RPMI8226 (cell line): ENCODE measurements at places on chromosomes 16 and 17.

GRCh38 chr16:87129771-87130170, 187.4 kb downstream of the C16orf95 start:
- no peak for DNase-seq

DNA sequence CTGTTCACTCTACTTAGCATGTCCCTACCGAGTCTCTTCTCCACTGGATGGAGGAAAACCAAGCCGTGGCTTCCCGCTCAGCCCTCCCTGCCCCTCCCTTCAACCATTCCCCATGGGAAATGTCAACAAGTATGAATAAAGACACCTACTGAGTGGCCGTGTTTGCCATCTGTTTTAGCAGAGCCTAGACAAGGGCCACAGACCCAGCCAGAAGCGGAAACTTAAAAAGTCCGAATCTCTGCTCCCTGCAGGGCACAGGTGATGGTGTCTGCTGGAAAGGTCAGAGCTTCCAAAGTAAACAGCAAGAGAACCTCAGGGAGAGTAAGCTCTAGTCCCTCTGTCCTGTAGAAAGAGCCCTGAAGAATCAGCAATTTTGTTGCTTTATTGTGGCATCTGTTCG, 2.8 kb upstream of the LPCAT2 start:
- DNase-seq: no peak

GRCh38 chr17:45310380-45311324, 6.2 kb downstream of the MAP3K14 start:
- DNase-seq: peak; percentile 69

- no peak for DNase-seq
These were observed 5.5 kb downstream of the KDM8 start for GRCh38 chr16:27208796-27209195.

GRCh38 chr17:67628580-67629013, 89.1 kb upstream of the NOL11 start:
- DNase-seq: peak; percentile 76

- DNase-seq: no peak
These were observed 5.8 kb downstream of the STX1B start for GRCh38 chr16:31004658-31005057.

DNA sequence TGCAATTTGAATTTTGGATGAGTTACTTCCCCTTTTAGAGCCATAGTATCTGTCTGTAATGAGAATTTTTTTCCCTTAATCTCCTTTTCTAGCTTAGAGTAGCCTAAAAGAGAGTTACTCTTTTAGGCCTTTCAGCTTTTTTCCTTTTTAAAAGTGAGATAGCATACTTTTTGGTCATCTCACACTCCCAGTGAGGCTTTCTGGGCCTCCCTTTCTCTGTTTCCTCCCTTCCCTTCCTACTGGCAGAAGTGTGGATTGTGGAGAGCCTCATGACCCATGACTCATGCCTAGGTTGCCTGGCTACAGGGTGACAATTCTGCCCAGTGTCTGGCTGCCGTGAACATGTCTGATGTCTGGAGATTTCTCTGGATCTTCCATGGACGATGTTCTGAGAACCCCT, 15.2 kb downstream of the KRT23 start:
- no peak for DNase-seq

DNA sequence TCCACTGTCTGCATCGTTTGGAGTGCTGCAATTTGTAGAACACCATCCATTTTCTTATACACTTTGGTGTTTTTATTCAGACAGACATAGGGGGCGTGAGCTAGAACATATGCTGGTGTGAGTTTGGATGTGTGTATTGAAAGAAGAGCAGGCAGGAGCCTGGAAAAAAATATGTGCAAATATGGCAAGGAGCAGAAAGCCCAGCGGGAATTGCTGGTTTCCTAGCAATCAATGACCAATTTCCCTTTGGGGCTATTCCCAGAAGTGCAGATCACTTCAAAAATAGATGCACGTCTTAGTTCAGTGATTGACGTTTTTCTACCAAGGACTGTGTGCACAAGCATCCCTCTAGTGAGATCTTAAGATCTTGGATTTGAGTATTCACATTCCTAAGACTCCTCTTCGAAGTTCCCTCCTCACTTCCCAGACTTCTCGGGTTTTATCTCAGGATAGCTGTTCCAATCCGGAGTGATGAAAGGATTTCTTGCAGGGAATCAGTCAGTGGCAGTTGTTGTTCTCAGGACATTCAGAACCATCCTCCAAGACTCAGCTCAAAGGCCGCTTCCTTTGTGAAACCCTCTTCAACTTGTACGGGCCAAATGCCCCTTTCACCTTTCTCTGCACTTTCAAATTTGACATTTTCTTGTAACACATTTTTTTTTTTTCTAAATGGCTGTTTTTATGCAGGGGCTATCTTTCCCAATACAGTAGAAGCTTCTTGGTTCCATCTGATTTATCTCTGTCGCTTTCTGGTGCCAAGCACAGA, 268.7 kb upstream of the ASIC2 start:
- no peak for DNase-seq

- DNase-seq: no peak
These were observed 34.1 kb upstream of the MMP2 start for GRCh38 chr16:55444754-55445485.

DNA sequence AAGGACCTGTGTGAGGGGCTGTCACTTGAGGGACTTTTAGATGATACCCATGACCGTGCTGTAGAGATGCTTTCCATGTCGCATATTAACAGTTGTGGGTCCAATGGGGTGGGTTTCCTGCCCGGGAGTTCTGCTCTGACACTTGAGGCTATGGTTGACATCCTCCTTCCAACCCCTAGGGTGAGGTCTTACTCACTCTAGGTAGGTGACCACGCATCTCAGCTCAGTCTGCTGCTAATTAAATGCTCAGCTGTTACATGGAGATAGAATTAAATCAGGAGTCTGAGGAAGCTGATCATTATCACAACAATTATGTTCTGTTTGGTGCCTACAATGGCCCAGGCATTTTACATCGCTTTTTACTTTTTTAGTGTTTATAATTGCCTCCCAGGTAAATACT, 40.2 kb downstream of the OSBPL7 start:
- no peak for DNase-seq
